Astrocyte of the cerebellum (primary cell): ENCODE measurements at places on chromosomes 13 and 19.

GRCh38 chr13:113155982-113156655 is 2.3 kb upstream of the PROZ start:
- DNase-seq: no peak

GRCh38 chr13:74217811-74218210 is 83.6 kb upstream of the KLF12 start:
- DNase-seq: no peak

DNA sequence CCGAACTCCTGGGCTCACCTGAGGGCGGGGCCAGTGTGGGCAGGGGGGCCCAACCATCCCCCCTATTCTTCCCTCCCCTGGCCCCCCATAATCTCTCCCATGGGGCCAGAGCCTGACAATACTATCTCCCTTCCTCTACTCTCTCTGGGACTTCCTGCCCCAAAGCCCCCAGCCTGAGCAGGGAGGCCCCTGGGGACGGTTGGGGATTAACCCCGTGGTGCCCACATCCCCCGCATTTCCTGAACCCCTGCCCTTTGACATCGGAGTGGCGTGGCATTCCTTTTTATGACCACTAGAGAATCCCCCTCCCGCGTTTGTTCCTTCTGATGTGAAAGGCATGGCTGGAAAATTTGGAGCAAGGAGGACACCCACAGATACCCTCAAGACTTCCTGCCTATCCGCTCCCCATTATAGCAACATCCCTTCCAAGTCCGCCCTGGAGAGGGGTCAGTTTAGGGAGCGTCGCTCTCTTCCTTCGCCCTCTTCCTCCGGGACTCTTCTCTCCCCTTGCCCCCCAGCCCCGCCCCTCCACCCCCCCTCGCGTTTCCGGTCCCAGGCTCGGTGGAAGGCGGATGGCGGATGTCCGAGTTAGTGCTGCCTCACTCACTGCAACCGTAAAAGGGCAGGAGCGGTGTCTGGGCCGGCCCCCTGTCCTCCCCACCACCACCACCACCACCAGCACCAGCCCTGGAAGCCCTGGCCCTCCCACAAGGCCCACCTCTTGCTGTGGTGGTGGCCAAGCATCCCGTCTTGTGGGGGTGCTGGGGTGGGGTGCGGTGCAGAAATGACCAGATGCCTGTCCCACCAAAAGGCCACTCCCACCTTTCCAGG is 1.8 kb downstream of the VASP start:
- peak; percentile 50 for DNase-seq

- no peak for DNase-seq
Observed at GRCh38 chr19:42498169-42498757, 30.0 kb downstream of the CEACAM1 start.

DNA sequence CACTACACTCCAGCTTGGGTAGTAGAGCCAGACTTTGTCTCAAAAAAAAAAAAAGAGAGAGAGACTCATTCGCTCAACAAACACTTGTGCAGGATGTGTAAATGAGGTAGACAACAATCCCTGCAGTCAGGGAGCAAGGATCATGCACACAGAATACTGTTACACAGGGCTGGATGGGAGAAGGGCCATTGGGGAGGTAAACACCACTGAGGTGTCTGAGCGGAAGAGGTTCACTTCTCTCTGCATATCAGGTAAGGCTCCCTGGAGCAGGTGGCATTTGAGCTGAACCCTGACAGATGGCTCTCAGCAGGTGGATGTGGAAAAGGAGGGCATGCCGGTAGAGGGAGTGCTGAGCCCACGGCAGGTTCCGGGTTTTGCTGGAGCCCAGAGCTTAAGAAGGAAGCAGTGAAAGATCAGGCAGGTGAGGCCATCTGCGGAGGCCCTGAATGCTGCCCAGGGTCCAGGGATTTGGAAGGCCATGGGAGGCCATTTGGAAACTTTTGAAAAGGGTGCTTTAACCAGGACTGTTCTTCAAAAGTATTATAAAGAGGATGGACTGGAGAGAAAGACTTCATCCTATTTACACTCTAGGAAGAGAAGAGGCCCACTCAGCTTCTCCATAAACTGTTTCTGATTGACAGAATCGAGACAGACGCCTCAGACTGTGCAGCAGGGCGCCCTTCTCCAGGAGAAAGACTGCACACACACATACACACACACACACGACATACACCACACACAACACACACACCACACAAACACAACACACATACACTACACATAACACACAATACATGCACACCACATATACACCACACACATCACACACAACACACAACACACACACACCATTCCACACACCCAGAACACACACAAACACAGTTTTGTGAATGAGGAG is 199.4 kb downstream of the USP12 start:
- no peak for DNase-seq

DNA sequence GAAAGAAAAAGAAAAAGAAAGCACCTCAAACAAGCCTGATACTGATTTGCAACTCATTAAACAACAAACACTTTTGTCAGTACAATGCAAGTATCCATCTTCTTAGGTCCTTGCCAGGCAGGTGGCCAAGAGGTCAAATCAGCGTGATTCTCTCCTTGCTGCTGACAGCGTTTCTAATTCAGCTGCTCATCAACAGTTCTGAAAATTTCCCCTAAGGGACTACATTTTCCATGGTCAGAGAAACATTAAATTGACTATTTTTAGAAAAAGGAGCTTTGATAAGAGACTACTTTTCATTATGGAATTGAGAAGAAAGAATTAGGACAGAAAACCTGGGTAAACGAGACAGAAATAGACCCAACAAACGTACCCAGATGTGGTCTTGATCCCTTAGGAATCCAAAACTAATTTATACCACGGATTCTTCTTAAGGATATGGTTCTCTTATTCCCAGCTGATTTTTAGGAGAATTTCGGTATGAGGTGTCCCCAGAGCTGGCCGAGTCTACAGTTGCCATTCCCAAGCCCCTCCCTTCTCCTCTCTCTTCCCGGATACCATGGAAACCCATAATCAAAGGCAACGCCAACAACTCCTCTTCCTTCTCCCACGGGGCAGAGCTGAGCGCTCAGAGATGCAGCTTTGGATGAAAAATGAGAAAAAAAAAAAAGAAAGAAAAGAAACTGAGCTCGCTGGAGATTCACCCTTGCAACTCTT is 29.5 kb upstream of the CEBPG start:
- DNase-seq: no peak

DNA sequence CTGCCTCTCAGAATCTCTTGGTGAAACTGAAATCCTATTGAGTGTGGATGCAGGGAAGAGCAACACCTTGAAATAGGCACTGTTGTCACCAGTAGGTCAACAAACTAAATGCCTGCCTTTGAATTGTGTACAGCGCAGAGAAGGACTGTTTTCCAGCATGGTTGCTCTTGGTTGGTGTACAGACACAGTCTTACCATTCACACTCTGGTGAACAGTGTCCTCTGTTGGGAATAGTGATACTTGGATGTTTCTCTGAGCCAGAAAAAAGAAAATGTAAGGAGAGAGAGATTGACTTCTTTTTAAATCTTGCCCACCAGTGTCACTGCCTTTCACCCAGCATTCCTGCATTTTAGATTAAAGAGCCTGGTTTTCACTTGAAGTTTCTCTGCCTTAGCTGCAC is 179.7 kb downstream of the STK24 start:
- no peak for DNase-seq

- no peak for DNase-seq
Observed at GRCh38 chr13:67977066-67977465, 746.9 kb upstream of the PCDH9 start.

DNA sequence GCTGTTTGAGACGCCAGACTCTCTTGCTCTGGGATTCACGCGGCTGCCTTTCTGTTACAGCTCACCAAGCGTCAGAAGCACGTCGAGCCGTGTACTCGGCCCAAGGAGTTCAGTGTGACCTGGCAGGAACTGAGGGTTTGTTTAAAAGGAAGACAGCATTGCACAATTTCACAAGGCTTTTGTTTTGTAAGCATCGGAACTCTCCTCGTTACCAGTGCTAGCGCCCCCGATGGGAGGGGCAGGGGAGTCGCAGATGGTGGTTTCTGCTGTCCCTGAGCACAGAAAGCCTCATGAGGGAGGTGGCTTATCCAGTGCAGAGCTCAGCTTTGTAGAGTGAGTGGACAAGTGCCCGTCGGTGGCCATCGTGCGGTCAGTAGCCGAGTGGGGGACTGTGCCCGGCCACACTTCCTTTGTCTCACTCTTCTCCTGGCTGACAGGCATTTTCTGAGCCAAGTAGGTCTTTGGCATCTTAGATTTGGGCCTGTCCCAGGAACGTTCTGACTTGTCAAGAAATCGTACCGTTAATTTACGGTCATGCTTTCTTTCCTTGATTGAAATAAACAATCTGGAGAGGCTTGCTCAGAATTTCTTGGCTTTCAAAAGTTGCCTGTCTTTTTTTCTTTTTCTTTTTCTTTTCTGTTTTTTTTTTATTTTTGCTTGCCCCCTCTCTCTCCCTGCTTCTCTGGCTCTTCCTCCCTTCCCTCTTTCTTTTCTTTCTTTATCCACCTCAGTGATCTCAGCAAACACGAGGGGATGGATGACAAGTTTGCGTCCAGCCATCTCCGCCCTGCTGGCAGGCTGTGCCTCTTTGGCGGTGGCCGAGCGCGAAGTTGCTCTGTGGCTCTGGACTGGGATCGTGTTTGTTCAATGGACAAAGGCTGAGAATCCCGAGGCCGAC is 7.7 kb downstream of the KDM4B start:
- DNase-seq: peak; percentile 87

DNA sequence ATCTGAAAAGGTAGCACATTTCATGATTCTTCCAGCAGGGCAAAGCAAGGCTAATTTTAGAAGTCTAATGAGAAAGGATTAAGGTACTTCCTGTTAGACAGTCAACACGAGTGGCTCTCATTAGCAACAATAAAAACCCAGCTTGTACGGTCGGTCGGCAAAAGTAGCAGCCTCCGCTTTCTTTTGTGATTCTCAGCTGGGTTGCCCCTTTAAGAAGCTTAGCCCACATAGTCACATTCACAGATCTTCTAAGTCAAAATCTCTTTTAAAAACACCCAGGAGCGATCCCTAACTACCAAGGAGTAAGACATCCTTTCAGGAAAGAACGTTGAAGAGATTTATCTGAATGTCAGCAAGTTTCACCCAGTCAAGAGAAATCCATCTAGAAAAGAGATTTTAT is 684.8 kb downstream of the DIAPH3 start:
- no peak for DNase-seq

DNA sequence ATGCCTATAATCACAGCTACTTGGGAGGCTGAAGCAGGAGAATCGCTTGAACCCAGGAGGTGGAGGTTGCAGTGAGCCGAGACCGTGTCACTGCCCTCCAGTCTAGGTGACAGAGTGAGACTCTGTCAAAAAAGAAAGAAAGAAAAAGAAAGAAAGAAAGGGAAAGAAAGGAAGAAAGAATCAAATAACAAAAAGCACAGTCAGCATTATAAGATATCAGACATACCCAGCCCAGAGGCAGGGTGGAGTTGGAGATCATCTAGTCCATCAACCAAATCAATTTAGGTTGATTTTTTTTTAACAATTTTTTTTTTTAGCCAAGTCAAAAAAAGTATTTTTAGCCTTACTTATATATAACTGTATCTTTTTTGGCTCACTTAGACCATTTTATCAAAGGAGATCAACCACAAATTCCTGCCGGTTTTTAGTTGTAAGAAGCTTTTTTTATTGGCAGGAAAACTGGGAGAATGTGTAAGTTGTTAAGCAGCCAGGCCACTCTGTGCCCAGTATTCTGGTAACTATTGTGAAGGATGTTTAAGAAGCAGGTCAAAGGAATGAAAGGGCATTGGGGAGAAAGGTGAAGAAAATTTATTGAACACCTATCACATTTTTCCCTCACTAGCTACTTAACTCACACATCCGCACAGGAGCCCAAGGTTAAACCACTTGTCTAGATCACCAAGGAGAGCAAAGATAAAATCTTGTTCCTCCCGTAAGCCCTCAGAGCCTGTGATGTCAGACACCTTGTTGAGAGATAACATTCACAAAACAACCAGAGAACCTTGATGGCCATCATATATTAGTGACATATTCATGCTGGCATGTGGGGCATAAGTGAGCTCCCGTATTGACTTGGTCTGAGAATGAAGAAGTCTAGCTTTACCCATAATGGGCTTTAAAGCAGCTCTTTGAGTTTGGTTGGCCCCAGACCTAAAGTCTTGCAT is 91.8 kb downstream of the COL4A2 start:
- peak; percentile 79 for DNase-seq

- DNase-seq: no peak
Observed at GRCh38 chr13:50994651-50995050, 85.1 kb downstream of the RNASEH2B start.

- DNase-seq: no peak
Observed at GRCh38 chr13:44537248-44537647, 38.9 kb downstream of the TSC22D1 start.
